EH (cell line): ENCODE measurements at places on chromosomes 16 and 17.

GRCh38 chr17:82048571-82048971 lies 3.0 kb downstream of the RFNG start:
- DNase-seq: no peak

DNA sequence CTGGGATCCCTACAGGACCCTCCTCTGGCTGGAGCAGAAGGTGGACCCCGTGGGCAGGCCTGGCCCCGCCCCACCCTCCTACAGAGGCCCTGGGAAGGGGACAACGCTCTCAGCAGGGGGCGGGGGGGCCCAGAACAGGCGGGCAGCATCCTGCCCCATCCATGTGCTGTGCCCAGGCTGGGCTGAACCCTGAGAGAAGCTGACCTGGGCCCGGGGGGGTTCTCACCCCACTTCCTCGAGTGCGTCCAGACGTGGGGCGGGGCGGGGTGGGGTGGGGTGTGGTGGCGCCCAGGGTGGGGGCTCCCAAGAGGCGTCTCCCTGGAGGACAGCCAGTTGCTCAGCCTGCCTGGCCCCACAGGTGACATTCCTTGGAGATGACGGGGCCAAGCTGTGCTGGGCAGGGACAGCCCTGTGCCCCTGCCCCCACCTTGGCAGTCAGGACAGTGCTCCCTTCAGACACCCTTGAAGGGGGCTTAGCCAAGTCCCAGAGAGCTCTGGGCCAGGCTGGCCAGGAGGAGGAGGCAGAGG lies 390 bp upstream of the UNC13D start:
- DNase-seq: no peak

DNA sequence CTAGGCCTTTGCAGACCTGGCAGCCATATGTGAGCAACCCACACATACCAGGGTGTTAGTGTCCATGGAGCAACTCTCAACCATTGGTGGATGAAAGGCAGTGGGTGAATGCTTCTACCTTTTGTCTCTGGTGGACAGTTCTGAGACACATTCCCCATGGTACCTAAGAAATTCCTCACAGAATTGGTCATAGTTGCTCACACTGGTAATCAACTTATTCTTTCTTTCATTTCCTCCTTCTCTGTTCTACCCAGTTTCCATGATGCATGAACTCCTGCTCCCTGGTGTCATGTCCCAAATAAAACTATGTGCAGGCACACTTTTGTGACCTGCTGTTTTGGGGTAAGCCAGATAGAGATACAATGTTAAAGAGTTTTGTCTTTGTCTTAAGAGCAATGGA lies 33.2 kb upstream of the MPHOSPH6 start:
- no peak for DNase-seq

DNA sequence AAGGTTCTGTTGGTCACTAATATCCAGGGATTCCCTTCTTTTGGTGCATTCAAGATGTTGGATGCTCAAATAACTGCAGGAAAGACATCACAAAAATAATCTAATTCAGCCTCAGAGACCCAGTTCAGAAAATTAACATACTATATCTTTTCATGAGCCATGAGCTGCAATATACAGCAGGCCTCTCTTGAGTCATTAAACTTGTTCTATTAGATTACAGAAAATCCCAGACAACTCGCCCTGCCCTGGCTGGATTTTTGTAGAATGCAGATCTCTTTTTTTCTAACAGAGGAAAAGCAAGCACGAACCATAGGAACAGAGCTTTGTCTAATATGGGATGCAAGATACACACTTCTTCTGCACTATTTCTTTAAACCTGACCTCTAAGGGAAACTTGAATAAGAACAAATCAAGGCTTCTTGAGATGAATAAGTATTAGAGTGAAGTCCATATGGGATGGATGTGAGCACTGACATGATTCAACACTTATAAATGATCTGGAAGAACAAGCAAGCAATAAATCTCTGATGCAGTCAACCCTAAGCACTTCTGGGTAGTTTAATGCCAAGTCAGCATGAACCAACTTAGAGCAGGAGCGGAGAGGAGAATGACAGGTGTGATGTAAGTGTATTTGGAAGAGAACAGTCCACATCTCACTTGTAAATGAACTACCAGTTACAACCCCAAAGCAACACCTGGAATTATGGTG lies 70.7 kb upstream of the GNAO1 start:
- no peak for DNase-seq

DNA sequence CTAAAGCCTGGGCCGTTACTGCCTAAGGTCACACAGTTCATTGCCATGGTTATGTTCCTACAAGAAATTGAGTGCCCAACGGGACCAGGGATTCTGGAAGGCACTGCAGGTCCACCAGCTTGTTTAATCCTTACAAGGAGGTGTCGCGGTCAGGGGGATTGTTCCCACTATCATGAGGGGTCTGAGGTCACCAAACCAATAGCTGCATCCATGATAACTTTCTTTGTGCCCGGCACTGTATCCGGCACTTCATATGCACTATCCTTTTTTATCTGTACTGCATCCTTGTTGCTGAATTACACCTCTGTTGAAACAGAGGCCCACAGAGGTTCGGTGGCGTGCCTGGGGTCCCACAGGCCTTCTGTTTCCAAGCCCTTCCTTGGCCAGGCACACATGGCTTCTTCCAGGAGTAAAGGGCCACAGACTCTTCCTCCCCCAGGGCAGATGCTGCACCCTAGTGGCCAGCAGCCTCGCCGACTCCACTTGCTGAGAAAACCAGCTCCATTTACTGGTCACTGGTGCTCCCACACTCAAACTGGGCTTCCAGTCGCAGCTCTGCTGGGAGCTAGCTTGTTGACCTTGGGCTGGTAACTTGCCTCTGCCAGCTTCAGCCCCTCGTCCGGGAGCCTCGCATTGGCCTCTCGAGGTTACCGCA lies 82.0 kb upstream of the PLCG2 start:
- DNase-seq: peak; percentile 65

- DNase-seq: no peak
These were observed 3.2 kb upstream of the ARL6IP1 start for GRCh38 chr16:18804540-18804939.

GRCh38 chr17:22463110-22463850 lies 771.0 kb downstream of the KCNJ18 start:
- no peak for DNase-seq
